Esophagus muscularis mucosa (tissue), 4 donors: ENCODE measurements at places on chromosomes 7 and 10.

- no peak for DNase-seq
Measured at GRCh38 chr7:155692317-155692716, 47.9 kb downstream of the RBM33 start.

GRCh38 chr10:124328477-124329220, 90.1 kb downstream of the OAT start:
- DNase-seq: no peak

DNA sequence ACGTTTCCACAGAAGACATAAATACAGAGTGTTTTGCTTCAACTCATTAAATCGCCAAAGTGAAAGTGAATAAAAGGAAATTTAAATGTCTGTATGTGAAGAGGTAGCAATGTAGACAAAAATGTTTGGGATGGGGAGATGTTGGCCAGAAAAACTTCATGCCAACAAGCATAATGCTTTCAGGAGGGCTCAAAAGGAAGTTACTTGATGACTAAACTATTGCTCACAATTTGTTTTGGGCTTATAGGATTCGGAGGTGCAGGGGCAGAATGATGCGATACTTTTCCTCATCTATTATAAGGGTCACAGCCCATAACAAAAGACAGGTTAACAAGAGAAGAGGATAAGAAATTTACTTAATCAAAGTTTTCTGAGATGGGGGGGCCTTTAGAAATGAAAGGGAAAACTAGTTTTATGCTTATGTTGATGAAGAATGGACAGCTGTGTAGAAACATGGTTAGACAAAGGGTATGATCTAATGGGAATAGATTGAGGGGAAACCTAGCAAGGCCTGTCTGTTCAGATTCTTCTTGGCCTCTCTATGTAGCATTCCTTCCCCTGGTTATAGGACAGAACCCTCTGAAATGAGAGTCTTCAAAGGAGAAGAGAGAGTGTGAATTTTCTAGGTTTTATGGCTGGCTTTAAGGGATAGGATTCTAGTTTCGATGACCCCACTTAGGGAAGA, 898.6 kb downstream of the LRMDA start:
- DNase-seq: no peak

- no peak for DNase-seq
Measured at GRCh38 chr10:102720775-102721301, 6.4 kb downstream of the SFXN2 start.

- DNase-seq: no peak
Measured at GRCh38 chr7:151821226-151821625, 55.7 kb downstream of the PRKAG2 start.

- DNase-seq: no peak
Measured at GRCh38 chr7:26841003-26841739, 23.2 kb downstream of the SKAP2 start.

- peak; percentile 93 for DNase-seq
Measured at GRCh38 chr7:4775848-4776623, 613 bp downstream of the AP5Z1 start.

- DNase-seq: no peak
Measured at GRCh38 chr7:45563941-45564461, 10.2 kb upstream of the ADCY1 start.

DNA sequence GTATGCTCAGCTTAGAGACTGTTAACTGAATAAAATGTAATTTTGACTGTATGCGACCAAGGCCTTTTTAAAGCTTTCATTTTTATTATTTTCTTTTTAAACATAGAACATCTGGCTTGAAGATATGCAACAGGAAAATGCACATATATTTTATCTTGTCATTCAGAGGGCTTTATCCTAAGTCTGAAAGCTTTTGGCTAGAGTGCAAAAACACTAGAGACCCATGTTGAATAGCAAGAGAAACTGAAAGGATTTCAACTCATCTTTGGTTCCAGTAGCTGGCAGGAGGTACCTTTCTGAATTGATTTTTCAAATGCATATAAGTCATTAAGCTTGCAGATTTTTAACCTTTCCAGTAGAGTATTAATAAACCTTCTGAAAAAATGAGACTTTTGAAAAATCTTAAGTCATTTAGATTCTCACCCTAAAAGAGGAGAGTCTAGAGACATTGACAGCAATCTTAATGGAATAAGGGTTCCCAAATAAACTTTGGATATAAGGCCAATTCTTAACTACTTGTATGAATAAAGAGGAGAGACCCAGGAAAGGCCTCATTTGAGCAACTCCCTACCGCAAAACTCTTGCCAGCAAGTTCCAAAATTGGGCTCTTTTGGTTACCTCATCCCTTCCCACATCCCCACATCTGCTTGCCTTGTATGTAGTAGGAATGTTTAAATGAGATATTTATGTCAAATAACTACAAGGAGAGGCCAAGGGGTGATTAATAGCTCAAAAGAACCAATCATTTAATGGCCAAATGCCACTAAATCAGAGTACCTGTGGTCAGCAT, 454.4 kb downstream of the HTR7 start:
- DNase-seq: no peak

GRCh38 chr10:60417024-60417423, 27.3 kb upstream of the ANK3 start:
- no peak for DNase-seq

DNA sequence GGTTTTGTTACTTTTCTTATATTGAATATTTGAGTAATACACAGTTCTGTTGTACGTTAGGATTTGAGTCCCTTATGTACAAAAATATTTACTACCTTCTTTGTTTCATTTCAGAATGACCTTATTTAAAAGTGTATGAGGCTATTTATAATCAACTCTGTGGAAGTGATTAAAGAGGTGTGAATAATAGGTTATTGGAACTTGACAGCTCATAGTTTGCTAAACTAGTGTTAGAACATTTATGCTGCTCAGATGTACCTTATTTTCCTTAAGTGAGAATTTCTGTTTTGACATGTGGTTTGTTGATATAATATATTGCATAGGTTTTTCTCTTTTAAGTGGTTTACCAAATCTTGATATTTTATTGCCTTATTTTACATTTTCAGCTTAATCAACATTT, 105.5 kb downstream of the ZEB1 start:
- DNase-seq: no peak
